ENCODE measurements at places on chromosomes 2 and 18.

DNA sequence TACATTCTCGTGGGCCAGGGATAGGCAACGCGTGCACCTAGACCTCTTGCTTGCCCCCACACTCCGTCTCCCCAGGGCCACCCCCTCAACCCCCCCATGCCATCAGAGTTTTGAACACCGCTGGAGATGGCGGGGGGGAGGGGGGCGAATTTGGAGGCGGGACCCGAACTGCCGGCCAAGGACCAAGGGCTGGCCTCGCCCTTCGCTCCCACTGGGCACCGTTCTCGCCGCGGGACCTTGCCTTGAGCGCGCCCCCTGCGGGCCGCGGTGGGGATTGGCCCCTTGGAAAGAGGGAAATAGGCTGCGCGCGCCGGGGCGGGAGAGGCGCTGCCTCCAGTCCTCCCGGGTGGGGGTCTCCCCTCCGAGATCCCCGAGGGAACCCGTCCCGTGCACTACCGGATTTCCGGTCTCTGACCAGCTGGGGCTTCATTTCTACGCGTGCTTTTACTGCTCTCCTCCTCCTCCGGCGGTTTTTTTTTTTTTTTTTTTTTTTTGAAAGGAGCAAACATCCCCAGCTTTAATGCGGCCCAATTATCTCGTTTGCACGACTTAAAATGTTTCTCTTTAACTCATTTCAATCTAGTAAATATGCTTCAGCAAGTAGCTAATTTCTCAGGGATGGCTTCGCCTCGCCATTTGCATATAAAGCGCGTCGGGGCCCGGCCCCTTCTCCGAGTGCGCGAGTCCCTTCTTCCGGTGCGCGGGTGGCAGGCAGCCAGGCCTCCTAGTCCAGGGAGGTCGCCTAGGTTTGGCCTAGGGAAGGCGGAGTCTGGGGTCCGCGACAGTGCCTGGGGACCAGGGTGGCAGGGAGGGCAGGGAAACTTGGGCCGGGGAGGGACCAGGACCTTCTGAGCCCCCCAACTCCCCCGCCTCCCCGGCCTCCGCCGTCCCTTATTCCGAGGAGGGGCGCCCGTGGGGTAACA, 10.0 kb upstream of the GBX2 start:
- DNase-seq: no peak

DNA sequence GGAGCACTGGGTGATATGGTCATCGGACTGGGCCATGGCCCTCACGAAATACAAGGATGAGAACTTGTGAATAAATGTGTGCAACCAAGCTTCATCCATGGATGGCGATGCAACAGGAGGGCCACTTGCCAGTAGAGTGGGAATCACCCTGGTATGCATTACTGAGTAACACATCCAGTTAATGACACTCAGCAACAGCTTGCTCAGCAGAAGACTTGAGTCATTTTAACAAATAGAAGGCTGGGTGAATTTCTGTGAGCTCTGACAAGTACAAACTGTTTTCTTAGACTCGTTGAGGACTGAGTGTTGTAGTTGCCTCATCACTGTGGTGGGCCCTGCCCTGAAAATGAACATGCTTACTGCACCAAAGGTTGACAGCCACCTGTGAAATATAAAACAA, 221.6 kb downstream of the NCKAP5 start:
- DNase-seq: no peak

DNA sequence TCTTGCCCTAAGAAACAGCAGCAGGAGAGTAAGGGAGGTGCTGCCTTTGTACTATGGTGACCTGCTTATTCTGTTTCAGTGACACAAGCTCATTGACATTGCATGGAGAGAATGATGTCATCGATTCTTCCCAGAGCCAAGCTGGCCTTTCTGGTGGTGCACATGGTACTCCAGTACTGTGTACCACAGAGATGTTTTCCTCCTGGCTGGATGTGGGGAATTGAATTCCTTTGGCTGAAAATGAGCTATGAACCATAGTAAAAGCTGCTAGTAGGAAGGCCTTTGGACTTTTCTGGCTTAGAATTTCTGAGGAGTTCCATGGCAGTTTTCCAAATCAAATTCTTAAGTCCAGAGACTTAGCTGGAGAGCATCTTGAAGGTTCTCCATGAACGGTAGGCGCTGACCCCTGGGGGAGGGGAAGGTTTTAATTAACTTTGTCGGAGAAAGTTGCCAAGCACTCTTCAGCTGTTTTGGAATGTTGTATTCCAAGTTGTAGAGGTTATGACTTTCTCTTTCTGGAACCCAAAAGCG, 17.1 kb upstream of the B3GNT2 start:
- no peak for DNase-seq

DNA sequence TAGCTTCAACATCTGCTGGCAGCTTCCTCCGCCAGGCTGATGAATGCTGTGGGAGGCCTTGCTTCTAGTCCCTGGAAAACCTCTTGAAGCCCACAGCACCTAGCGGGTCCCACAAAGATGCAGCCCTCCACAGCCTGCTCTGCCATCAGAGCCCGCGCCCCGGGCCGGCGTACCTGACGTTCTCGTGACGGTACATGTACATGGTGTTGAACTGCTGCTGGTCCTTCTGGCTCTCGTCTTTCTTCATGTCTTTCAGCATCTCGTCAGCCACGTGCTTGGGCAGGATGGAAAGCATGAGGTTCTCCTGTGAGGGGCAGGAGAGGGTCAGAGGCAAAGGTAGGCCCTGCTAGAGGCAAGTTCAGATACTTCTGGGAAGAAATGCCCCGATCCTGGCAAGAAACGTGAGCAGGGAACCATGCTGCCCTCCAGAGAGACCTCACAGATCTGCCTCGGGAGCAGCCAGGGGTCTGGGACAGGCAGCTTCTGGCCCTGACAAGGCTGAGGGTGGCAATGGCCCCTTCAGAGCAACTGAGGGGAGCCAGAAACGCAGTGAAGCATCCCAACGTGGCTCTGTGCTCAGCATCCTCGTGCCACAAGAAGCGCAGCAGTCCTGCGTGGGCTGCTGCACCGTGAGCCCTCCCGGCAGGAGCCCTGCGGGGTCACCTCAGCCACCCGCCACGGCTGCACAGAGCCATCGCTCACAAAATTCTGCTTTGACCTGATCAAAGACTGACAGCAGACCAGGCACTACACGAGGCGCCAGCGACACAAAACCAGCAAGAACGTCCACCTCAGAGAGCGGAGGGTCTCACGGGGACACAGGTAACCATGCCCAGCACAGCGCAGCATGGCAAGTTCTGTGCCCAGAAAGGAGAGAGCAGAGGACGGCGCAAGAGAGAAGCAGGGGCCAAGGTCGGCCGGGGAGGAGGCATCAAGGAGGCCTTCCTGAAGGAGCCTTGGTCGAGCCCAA, 49.1 kb downstream of the CENPO start:
- DNase-seq: no peak

- DNase-seq: no peak
These were observed 38.6 kb downstream of the SS18 start for GRCh38 chr18:26051843-26052242.

- DNase-seq: no peak
These were observed 34.9 kb downstream of the EFR3B start for GRCh38 chr2:25076749-25077148.

DNA sequence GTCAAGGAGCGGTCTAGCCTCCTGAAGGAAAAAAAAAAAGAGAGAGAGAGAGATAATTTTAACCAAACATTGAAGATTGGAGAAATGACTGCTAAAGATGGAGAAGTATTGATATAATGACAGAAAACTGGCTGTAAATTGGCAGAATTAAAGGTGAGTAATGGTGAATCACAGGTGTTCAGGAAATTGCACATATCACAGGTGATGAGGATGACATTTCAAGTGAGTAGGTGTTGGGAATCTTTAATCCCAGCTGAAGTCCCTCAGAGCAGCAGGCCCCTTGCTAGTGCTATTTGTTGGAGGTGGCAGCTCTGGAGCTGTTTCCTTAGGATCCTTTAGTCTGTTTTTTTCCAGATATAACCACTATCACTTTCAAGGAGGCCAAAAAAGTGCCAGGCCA, 678.4 kb upstream of the VRK2 start:
- DNase-seq: no peak

GRCh38 chr2:47360927-47361326, 42.0 kb upstream of the MSH2 start:
- DNase-seq: peak; percentile 27

GRCh38 chr18:48879008-48879431, 71.7 kb downstream of the SMAD7 start:
- DNase-seq: no peak

GRCh38 chr2:30588994-30589393, 141.9 kb downstream of the LCLAT1 start:
- no peak for DNase-seq

GRCh38 chr2:26519396-26520147, 41.6 kb upstream of the OTOF start:
- DNase-seq: no peak

DNA sequence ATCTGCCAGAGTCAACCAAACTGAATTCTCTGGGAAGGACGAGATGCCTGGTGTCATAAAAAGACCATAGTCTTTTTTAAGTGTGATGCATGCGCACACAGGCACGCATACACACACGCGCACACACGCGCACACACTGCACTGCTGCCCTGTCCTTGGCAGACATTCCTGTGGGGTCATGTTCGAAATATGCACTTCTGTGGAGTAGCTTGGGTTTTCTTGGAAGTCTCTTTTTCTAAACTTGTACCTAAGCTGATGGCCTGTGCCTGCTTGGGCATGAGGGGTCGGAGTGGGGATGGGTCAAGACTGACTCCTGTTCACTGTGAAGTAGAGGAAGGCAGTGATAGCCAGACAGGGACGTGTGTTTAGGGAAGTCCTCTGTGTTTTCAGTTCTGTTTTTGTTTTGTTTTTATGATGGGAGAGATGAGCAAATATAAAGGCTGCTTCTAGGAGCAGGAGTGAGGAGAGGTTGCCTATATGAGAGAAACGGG, 4.0 kb upstream of the RMC1 start:
- no peak for DNase-seq

GRCh38 chr2:224258059-224258458, 143.8 kb downstream of the FAM124B start:
- no peak for DNase-seq

- no peak for DNase-seq
These were observed 236.0 kb downstream of the CLIP4 start for GRCh38 chr2:29351248-29351647.

DNA sequence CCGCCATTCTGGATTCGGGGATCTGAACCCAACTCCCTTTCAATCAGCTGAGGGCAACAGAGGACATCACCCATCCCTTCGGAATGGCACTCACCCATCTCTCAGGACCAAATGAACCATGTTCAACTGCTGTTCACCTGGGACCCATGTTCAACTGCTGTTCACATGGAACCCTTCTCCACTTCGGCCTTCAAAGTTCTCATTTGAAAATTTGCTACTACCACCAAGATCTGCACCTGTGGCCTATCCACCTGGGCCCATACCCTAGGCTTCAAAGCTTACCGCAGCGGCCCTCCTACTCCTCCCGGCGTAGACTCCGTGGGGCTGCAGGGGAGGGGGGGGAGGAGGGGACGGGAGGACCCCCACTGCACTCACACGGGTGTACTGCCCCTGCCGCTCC, 119.2 kb upstream of the ANKRD30BL start:
- DNase-seq: no peak

DNA sequence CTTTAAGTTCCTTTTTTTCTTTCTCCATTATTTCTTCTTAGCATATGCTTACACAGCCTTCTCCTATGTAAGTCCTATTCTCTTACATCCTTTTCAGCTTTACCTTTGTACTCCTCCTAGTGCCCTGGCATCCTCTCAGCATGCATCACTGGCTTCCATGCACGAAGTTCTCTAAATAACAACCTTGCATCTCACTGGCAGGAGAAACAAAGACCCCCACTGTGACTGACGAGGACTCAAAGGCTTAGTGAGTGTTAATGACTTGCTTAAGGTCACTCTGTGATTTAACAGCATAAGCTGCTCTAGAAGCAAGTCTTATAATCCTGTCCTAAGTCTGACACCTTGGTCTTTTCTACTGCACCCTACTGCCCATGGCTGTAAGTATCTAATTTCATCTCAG, 1236.0 kb upstream of the CELF4 start:
- no peak for DNase-seq

DNA sequence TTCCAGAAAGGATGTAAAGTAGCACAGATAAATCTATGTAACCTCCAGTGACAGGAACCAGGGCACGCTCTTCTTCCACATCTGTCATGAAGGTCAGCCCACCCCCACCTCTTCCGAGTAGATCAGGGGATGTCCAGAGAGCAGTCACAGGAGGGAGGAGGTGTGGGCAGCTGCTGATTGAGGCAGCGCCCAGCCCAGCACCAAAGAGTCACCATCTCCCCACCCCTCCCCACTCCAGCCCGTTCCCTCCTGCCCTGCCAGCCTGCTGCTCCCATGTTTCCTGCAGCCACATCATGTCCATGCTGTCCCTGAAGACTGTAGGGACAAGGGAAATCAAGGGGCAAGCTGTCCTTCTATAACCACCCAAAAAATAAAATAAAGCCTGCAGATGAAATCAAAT, 269.8 kb downstream of the BCL11A start:
- DNase-seq: no peak
